ENCODE measurements at places on chromosomes 5 and 9. TPM values are rescaled to one million over a fixed set of nuclear protein-coding genes. Genes with fewer than 3 reads are reported as not detected.

- DNase-seq = no peak
These were observed at the start of gene IRX1 for GRCh38 chr5:3595006-3595961. IRX1 (plus strand) TSS chr5:3595832; CDS start chr5:3596106, 274 bp downstream.

The GABRP gene
- total RNA-seq = 0.13 TPM

- no peak for DNase-seq
These were observed 25.9 kb downstream of the ERBIN start for GRCh38 chr5:65952259-65952658.

- no peak for DNase-seq
These were observed 58.1 kb downstream of the SH3PXD2B start for GRCh38 chr5:172396220-172396619.

DNA sequence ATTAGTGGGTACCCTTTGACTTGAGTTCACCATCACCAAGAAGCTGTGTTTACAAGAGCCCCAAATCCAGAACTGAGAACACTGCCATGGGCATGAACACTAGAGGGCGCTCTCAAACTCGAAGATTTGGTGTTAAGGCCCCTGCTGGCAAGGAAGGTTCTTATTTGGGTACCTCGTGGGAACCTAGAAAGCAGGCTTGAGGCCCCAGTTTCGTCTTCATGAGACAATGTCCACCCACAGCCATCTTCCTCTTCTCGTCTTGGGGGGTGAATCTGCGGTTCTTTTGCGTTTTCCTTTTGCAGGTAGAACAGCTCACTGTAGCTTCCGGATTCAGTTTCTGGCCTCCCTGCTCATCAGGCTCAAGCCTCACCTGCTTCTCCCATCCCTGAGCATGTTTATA lies 184.0 kb downstream of the SEMA5A start:
- DNase-seq = no peak

DNA sequence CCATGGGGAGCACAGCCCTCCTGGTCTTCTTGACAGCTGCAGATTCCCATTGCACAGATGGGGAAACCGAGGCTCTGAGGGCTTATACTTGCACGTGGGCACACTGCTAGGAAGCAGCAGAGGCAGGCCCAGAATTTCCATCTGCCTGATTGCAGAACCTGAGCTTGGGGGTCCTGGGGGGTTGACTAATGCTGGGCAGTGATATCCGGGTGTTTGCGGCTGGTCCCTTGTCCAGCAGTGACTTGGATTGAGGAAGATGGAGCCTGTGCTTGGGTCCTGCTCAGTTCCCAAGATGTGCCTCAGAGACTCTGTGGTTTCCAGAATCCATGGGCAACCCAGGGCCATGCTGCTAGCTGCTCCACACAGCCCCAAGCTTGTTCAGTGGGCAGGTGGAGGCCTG lies 91.2 kb downstream of the PHF2 start:
- DNase-seq = no peak

GRCh38 chr5:108003178-108003577 lies 332.4 kb upstream of the EFNA5 start:
- no peak for DNase-seq

The SELENOP gene
- 292 TPM for total RNA-seq

The IL13 gene
- total RNA-seq = not detected

The TOMM5 gene
- total RNA-seq = 59.4 TPM

DNA sequence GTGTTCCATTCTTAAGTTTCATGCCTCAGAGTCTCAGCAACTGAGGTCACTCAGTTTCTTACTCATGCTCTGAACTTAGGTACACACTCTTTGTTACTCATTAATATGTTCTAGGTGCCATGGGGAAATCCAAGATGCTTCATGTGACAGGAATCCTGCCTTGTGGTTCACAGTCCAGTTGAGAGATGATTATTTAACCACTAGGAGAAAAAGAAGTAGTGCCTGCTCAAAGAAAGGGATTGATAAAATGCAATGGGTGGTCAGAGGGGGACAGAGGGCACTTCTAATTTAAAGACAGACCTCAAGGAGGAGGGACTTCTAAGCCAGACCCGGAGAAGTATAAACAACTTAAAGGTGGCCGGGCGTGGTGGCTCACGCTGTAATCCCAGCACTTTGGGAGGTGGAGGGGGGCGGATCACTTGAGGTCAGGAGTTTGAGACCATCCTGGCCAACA lies 69.0 kb downstream of the UGCG start:
- DNase-seq = no peak

The FBXW2 gene
- total RNA-seq = 39.7 TPM

The CDK7 gene
- 14.8 TPM for total RNA-seq
